ENCODE measurements at places on chromosomes 11 and 22.

DNA sequence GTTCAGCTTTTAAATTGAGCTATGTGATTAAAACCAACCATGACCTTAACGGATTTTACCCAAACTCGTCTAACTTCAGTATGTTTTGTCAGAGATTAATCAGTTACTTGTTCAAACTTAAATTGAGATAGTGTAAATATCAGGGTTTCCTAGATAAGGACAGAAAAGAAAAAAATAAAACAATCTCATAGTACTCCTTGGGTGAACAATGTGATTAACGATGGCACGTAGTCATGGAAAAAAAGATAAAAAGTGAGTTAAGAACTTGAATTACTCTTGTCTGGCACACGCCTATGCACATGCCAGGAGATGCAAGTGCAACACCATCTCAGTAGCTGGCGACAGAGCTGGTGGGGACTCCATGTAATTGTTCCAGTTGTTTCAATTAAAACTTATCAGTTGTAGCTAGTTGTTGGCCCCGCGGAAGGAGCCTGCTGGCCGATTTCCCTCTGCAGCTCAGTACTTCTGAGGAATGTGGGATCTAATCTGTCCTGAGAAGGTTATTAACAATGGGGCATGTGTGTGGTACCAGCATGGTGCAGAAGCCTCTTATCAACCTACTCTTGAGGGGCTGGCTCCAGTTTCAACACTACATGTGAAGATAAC is 3.0 kb downstream of the RASSF10 start:
- no peak for DNase-seq

GRCh38 chr22:38861170-38861876 is 10.7 kb downstream of the CBX6 start:
- DNase-seq: no peak

DNA sequence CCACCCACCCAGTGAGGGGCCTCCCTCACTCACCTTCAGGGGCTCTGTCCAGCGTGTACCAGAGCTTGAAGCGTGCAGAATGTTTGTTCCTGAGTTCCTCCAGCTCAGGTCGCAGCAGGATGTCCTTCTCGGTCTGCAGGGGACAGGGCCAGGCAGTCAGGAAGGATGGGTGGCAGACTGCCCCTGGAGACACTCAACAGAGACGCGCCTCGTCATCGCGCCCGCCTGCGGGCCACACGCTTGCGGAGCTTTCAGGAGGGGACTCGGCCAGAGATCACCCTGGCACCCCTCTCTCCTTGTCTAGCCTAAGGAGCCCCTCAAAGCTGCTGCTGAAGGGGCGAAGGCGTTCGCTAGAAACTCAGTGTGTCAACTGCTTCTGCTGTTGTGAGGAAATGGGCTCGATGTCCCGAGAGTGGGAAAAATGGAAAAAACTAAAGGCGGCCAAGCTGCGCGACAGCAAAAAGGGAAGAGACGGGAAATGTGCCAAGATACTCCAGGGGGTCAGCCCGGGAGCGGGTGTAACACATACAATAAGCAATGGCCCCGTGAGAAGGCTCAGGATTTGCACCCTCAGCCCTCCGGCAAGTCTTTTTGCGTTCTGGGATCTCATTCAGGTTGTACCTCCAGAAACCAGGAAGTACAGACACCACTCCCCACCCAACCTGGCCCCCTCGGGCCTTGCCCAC is 9.2 kb upstream of the POLDIP3 start:
- DNase-seq: no peak

GRCh38 chr11:46492532-46492931 is 101.0 kb upstream of the CHRM4 start:
- DNase-seq: no peak

- peak; percentile 73 for DNase-seq
These were observed 50.0 kb upstream of the POU2AF1 start for GRCh38 chr11:111429066-111429506.
